ENCODE measurements at places on chromosomes 2 and 18. TPM values are rescaled to one million over a fixed set of nuclear protein-coding genes. Genes with fewer than 3 reads are reported as not detected.
A peak's percentile ranks its signal among the peaks of the same experiment; 100 is the strongest.

Gene CNDP1
- total RNA-seq, result 0.29 TPM

DNA sequence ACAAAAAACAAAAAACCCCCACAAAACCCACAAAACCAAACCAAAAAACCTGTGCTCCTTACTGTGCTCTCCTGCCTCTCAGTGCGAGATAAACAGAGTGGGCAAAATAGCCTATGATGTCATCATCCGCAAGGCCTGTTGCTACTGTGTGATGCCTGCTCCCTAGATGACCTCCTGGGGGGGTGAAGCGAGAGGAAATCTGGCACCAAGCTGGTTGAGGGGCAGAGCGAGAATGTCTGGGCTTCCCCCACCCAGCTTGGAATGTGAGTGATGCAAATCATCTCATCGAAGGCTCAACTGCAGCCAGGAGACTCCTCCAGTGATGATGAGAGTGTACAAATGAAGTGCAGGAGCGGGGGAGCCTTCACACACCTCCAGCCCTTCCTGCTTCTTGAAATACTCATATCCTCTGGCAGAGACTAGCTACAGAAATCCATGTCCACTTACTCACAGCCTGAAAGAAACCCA is 57.7 kb upstream of the MAP4K3 start:
- no peak for DNase-seq

DNA sequence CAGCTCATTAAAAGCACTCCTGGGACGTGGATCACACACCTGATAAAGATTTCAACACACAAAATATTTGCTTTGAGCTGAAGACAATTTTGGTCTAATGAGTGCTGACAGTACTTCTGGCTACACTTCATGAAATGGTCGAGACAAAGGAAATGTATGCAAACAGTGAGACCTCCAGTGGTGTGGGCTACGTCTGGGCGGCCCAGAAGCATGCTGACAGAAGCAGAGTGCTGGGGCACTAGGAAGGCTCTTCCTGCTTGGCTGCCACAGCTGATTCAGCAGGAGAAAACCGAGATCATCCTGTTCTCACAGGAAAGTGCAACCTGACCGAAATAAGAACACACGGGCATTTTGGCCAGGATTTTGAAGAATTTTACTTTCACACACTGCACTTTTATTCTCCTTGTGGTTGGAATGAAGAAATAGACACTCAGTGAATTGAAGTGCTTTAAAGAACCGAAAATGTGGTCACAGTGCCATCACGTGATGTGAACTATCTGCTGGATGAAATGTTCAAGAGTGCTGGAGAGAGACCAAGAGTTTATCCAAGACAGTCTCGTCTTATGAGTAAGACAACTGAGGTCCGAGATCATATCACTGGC is 149.5 kb downstream of the CCBE1 start:
- DNase-seq, result peak; percentile 51

Gene REEP1
- 1.3 TPM for total RNA-seq

Gene ASB18
- not detected for total RNA-seq

Gene PPP1R1C
- 4.0 TPM for total RNA-seq

- DNase-seq, result peak; percentile 29
Measured at GRCh38 chr2:31239593-31240177, 5.7 kb downstream of the EHD3 start.

- DNase-seq, result no peak
Measured at GRCh38 chr18:2312440-2312839, 258.9 kb downstream of the METTL4 start.

Gene PMAIP1
- total RNA-seq, result 152 TPM

DNA sequence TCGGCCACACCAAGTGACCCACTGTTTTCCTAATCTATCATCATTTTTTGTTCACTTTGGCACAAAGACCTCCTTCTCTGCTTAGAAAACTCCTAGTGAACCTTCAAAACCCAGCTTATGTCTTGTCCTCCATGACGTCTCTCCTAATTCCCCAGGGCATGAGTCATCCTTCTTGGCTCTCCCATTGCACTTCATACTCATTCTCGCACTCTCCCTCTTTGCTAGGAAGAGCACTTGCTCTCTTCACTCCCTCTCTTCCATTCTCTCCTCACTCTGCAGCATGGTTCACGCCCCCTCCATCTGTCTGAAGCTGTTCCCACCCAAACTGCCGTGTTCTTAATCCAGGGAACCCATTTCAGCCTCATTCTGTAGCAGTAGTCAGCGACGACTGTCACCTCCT is 103.9 kb downstream of the MRO start:
- no peak for DNase-seq

Gene TMEFF2
- 1.1 TPM for total RNA-seq

Gene GPR45
- total RNA-seq, result not detected

Gene SLC4A3
- 11.1 TPM for total RNA-seq

Gene UGT1A9
- total RNA-seq, result not detected

GRCh38 chr2:196123679-196124373 is 47.6 kb downstream of the STK17B start:
- DNase-seq, result no peak

- DNase-seq, result no peak
Measured at GRCh38 chr2:173942861-173943523, 22.2 kb downstream of the SP3 start.

GRCh38 chr2:172673056-172673683 is 62.5 kb upstream of the RAPGEF4 start:
- DNase-seq, result no peak

Gene MAB21L4
- total RNA-seq, result 0.15 TPM

DNA sequence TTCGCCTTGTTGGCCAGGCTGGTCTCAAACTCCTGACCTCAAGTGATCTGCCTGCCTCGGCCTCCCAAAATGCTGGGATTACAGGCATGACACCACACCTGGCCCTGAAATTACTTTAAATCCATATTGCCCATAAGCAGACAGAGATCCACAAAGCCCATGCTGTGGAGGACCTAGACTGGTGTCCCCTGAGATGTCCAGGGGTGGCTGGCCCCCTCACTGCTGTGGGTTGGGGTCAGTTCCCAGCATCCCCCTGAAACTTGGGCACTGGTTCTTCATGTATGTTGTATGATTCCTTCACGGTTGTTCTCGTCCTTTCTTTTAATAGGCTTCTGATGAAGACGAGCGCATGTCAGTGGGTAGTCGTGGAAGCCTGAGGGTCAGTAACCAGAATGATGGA is 78.1 kb upstream of the RBM44 start:
- DNase-seq, result no peak

Gene UNC80
- total RNA-seq, result 0.52 TPM

Gene ORC2
- 65.2 TPM for total RNA-seq

DNA sequence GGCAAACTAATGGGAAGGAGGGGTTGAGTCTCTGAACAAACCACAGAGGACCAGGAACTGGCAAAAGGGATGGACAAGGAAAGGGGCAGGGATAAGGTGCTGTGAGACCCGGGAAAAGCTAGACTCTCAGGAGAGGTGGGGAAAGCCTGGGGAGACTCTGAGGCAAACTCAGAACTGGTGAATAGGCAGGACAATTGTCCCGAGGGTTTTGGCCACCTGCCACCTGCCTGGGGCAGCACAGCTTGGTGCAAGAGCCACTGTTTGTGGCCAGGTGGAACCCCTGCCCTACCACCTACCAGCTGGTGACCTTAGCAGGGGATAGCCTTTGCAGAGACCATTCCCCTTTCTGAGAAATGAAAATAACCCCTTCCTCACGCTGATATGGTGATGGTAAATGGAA is 129.4 kb upstream of the ASB18 start:
- peak; percentile 11 for DNase-seq

DNA sequence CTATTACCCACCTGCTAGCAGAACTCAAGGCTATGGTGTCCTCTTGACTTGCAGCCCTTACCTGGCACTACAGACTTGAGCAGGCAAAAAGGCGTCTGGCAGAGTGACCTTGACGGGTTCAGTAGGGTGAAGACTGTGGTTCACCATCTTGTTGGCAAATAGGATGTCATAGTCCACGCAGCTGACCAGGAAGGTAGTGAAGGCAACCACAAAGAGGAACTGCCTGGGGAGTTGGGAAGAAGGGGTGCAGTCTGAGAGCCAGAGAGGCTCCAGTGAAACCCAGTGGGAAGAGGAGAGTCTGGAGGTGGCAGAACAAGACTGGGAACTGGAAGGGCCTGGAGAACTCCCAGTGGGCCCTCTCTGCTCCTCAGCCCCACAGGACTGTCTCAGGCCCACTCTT is 4.1 kb downstream of the ATG9A start:
- no peak for DNase-seq

DNA sequence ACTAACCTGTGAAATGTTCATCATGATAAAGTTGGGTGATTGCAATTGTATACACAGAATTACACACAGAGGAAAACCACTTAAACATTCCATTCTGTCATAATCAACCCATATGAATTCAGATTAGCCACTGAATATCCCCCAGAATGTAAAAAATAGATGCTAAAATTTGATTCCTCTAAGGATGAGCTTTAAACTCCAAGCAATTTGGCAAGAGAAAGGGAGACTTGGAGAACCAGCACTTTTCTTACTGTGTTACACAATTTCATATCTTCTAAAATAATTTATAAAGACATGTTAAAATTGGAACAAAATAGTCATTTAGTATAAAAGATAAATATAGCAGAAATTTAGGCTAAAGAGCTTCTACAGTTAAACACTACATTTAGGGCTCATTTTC is 146.3 kb upstream of the LMAN1 start:
- DNase-seq, result no peak

- no peak for DNase-seq
Measured at GRCh38 chr18:60883587-60883986, 449.6 kb upstream of the CDH20 start.

Gene ECEL1
- 8.2 TPM for total RNA-seq

Gene GREB1L
- 2.7 TPM for total RNA-seq

Gene CD207
- total RNA-seq, result not detected

DNA sequence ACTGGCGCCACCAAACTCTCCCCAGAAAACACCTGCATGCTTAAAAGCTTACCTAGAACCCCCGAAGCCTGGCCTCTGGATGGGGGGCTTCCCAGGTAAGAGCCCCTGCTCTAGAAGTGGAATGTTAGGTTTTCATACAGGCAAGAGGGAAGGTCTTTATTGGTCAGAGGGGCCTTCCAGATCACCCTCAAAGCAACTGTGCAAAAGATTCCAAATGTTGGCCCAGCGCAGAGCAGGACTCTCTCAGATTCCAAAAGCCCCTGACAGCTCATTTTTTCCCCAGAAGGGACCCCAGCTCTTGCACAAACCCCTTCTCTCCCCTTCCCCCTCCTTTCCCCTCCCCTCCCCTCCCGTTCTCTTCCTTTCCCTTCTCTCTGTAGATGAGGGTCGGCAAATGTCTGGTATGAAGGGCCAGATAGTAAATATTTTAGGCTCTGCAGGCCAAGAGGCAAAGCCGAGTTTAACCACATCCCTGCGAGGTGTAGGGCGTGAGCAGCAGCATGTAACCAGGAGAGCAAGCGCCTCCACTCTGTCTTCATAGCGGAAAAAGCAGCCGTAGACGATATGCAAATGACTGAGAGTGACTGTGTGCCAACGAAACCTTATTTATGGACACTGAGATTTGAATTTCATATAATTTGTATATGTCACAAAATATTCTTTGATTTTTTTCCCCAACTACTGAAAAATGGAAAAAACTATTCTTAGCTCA is 116.9 kb downstream of the SMAD7 start:
- peak; percentile 23 for DNase-seq

Gene ATL2
- 70.9 TPM for total RNA-seq

DNA sequence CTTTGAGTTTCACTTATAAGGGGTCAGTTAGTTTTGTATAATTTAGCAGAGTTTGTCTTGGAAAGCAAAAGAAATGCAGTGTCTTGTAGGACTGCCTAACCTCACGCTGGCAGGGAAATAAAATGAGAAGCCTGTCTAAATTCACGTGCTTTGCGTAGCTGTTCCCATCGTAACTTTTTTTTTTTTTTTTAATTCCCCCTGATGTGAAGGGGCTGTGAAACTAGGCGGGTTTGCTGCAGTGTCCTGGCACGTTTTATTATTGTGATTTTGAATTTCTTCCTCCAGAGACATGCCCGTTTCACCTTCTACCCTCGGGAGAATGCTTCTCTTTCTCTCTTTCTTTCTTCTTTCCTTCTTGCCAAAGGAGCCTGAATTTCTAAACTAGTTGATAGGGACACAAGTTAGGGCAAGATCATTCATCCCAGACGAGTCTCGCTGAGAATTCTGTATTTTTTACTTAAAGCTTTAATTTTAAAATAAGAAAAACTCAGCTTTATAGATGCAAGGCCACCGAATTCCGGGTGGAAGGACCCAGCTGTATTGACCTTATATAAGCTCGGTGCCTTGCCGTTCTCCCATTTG is 2.3 kb downstream of the MEIS1 start:
- no peak for DNase-seq

DNA sequence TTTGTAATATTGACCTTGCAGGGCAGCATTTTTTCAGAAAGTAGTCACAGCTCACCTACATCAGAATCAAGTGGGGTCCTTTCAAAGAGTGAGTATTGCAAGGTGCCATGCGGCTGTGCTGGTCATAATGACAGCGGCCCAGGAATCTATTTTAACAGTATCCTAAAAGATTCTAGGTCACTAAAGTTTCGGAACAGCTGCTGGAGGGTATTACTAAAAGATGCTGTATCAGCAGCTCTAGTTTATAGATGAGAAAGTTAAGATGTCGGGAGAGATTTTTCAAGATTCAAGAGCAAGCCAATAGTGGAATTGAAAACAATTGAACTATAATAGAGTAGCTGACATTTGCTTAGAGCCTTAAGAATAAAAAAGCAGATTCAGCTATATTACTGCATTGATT is 336.0 kb downstream of the SLC8A1 start:
- no peak for DNase-seq

GRCh38 chr2:239022437-239023260 is 174.8 kb downstream of the TWIST2 start:
- no peak for DNase-seq

GRCh38 chr2:129606496-129607270 is 372.8 kb upstream of the RAB6C start:
- no peak for DNase-seq

Gene CXCR4
- 0.79 TPM for total RNA-seq

DNA sequence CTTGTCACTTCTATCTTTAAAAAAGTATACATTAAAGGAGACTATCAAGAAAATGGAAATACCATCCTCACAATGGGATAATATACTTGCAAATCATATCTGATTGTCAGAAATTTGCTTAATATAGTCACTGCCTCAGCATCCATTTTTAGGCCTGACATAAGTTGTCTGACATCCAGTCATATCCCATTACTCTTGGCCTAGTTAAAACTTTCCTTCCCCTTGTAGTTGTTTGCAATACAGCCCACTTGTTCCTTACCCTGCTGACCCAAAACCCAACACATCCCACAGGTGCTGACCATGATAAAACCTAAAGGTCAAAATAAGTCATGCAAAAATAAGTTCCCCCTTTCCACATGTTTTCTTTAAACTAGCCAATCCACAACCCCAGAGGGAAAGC is 3.6 kb upstream of the ARHGEF33 start:
- DNase-seq, result no peak

GRCh38 chr18:52391810-52392559 is 52.0 kb downstream of the DCC start:
- no peak for DNase-seq

GRCh38 chr2:88808652-88809051 is 117.2 kb downstream of the RPIA start:
- DNase-seq, result no peak

DNA sequence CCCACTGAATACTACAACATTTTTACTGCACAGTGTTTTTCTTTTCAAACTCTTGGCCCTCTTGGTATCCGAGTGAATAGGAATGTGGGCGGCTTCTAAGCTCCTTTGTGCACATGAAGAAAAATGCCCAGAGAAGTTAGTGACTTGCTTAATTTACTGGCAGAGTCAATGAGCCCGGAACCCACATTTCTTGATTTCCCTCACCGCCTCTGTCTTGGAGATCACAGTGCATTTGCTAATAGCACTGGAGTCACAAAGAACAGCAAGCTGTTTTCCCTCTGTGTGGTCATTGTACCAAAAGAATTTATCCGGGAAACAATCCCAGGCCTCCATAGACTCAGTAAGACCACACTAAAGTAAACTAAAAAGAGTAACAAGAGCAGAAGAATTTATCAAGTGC is 18.9 kb downstream of the STON1 start:
- DNase-seq, result no peak

Gene RAX
- 0.37 TPM for total RNA-seq

Gene TUBB8B
- total RNA-seq, result 0.72 TPM

Measured in H9 (cell line).